Stimulated activated CD4-positive, alpha-beta T cell treated with anti-CD3 and anti-CD28 coated beads, Interleukin-12 subunit alpha, Interleukin-12 subunit beta, amount 100 ng/mL, for 24 hours (primary cell): ENCODE measurements at places on chromosomes 12 and 14.

GRCh38 chr14:78424311-78424710, 254.1 kb downstream of the NRXN3 start:
- DNase-seq: no peak

DNA sequence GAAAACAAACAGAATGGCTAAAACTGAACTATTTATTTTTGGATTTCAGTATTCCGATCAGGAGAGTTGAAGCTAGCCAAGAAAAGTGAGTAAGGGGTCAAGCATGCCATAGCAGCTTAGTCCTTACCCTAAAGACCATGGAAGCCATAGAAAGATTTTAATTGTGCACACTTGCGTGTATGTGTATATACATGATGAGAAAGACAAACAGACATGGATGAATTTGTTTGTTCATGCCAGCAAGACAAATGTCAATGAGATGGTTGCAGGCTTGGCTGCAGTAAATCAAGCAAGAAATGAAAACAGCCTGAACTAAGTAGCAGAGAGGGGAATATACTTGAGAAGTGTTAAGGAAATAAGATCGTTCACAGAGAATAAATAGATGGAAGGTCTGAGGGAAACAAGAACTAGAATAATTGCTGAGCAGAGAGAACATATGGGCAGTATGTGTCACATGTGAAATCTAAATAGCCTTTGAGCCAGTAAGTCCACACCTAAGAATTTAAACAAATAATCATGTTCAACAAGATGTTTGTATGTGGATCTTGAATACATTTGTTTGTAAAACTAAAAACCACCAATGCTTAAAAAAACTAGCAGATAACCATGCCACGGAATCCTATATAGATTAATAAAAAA, 14.8 kb downstream of the SNW1 start:
- no peak for DNase-seq

- no peak for DNase-seq
Measured at GRCh38 chr14:87067591-87067990, 925.4 kb downstream of the GALC start.

DNA sequence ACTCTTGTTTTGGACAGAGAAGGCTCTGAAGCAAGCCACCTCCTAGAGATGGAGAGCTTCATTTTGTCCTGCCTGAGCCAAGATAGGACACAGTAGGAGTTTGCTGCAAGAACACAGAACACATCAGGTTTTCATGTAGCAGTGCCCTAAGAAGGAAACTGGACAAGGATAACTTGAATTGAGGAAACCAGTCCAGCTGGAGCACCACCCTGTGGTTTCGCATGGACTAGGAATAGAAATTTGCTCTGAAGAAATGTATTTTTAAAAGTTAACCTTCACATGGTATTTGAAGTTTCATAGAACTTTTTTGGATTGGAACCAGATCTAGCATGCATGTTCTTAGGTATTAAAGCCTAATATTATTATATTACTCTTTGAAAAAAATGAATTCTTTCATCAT, 68.8 kb downstream of the RERG start:
- no peak for DNase-seq

DNA sequence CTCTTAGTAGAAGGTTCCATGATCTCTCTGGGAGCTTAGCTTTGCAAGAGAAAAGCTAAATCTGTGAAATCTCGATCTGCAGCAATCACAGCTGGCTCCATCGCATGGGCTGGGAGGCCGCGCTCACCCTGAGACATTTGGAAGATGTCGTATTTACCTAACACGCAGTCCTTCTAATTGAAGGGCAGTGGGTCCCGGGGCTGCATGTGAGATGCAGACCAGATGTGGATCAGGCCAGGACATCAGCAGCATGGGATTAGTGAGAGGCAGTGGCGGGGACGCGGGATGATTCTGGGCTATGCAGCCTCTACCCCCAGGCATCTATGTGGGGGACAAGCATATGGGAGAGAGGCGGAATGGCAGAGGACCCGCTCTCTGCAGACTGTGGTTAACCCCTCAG, 312.4 kb upstream of the RTL1 start:
- no peak for DNase-seq

- no peak for DNase-seq
Measured at GRCh38 chr12:50568338-50569091, 63.7 kb downstream of the DIP2B start.

DNA sequence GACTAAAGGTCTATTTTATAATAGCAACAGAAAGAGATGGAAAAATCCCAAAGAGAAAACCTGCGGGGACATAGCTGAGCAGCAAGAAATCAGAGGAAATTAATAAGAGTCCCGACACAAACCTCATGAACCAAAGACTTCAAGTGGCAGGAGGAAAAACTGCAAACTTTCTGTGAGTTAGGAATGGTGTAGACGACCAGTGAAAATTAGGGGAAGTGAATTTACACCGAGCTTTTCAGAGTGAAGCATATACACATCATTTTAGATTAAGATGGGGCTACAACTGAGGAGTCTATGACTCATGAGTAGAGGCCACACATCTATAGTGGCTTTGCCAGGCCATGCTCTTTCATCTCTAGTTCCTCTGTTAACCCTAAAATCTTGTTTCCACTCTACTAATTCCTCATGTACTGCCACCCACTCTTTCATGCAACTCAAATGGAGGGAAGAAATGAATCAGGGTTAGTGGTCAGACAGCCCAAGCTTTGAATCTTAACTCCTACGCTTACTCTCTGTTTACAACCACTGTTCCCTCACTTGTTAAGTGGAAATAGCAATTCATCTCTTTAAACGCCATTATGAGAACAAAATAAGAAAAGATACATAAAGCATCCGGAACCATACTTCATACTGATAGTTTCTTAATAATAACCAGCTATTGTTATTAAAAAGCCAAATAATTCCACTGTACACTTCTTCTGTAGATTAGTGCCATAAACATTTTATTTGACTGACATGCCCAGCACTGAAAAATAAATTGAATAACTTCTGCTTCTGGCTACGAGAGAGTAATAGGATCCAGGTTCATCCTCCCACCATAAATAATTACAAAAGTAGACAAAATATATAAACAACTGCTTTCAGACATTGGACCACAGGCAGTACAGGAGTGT, 219.3 kb downstream of the RMST start:
- no peak for DNase-seq

- no peak for DNase-seq
Measured at GRCh38 chr12:7793211-7793610, 4.0 kb downstream of the NANOG start.

DNA sequence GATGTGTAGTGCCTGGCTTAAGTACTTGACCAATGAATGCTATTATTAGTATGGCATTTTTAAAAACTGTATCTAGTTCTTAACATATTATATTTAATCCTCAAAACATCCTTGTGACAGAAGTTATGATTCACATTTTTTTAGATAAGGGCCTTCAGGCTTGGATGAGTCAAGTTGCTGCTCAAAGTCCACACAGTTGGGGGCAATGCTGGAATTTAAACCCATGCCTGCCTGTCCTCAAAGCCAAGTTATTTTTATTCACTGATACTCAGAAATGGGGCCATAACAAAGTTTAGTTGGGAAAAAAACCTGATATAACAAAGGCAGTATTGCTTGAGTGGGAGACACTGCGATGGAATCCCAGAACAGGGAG, 50.6 kb downstream of the RFX4 start:
- DNase-seq: no peak

DNA sequence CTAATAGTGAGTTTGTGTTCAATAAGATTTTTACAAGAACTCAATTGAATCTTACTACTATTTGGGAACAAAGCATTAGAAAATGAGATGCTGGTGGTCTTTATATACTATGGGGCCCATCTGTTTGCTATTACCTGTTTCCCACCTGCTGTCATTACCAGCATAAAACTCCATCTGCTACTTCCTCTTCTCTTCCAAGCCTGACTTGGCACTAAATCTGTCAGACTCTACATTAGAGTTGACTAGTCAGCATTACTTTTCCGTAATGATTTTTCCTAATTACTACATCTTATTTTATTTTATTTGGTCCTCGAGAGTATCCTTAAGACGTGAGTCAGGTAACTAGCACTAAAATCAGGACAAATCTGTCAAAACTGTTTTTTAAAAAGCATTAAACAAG, 68.1 kb upstream of the KRR1 start:
- no peak for DNase-seq

DNA sequence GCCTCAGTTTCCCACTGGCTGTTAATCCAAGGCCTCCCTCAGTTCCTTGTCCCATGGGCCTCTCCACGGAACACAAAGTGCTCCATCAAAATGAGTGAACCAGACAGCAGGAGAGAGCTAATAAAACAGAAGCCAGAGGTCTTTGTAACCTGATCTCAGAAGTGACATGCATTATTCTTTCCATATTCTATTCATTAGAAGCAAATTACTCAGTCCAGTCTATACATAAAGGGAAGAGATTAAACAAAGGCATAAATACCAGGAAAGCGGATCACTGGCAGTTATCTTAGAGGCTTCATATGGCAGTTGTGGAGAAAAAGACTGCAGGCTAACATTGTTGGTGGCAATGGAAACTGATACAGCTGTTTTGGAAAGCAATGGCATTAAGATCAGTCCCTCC, 170.6 kb upstream of the GARIN6 start:
- no peak for DNase-seq
